ENCODE measurements at places on chromosomes 7 and 10.

DNA sequence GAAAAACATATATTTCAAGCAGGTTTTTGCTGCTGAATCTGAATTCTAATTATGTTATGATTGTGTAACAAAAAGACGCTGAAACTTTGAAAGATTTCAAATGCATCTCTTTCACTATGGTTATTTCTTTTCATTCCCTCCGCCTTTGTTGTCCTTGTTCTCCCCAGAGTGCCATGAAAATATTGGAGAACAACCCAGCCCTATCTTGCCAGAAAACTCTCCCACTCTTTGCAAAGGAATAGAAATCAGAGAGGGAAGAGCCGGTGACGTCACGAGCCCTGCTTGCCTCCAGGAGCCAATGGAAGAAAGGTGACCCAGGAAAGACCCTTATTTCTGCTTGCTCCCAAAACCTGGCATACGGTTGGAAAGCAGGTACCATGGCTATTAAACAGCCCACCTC, 3.4 kb downstream of the GFRA1 start:
- no peak for DNase-seq

- no peak for DNase-seq
These were observed 30.5 kb downstream of the HHEX start for GRCh38 chr10:92719991-92720830.

DNA sequence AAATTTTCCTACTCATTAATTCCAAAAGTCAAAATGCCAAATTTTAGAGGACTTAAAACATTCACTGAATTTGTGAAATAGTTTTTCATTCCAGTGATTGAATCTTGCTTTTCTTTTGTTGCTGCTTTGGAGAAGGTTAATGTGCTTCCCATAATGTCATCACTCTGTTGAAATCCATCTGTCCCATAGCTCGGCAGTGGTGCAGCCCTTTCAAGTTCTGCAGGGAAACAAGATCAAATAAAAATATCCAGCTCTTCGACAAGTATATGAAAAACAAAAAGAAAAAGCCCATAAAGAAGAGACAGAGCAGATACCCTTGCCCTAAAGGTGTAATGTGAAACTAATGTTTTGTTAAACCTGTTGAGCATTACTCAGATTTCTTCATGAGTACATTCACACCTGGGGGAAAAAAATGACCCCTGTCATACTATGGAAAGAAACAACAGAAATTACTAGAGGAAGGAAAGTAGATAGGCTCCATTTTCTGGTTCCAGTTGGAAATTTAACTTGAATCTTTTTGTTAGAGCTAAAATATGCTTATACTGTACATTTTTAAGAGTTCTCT, 35.1 kb downstream of the AGR3 start:
- no peak for DNase-seq

GRCh38 chr7:100016215-100016901, 962 bp downstream of the ZKSCAN1 start:
- DNase-seq: no peak

DNA sequence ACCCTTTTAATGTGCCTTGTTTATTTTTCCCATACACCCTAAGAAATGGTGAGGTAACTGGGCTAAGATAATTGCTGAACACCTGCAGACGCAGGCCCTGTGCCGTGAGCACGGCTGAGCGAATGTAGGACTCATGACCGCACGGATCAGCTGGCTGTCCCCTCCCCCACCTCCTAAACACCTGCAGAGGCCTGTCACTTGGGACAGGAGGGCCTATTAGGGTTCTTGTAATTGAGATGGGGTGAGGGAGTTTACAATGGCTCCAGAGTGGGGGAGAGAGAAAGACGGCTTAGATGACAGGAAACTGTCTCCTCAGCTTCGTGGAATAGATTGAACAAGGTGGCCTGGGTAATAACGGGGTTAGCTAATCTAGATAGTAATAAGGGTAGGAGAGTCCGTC, 291.7 kb upstream of the HABP2 start:
- no peak for DNase-seq

DNA sequence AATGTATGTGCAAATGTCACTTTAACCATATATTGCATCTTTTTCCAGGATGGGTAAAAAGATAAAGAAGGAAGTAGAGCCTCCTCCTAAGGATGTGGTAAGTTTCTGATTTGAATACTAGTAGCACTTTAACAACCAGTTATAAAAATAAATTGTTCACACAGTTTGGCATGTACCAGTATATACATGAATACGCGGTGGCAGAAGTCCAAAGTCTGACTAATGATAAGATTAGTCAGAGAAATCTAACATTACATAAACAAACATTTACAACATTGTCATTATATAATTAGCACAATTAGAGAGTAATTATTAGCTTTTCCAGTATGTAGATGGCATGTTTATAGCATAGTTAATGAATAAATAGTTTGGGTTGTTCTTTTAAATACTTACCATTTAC, 4.1 kb downstream of the ARMC3 start:
- DNase-seq: no peak

- DNase-seq: peak; percentile 60
These were observed 4.2 kb downstream of the SMARCD3 start for GRCh38 chr7:151244196-151244840.

DNA sequence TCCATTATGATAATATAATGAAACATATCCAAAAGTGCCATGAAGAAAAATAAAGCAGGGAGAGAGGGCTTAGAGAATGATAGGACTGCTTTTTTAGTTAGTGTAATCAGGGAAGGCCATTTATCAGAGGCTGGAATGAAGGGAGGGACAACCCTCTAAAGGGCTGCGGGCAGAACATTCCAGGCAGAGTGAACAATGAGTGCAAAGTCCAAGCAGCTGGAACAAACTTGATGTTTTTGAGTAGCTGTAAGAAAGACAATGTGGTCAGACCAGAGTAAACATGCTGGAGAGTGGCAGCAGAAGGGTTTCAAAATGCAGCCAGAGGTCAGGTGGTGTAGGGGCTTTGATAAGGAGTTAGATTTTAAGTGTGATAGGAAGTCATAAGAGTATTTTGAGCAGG, 65.6 kb upstream of the CCDC6 start:
- DNase-seq: no peak

GRCh38 chr10:6204341-6205191, 1.8 kb downstream of the PFKFB3 start:
- DNase-seq: peak; percentile 15

- DNase-seq: no peak
These were observed 384.1 kb upstream of the COBL start for GRCh38 chr7:51700593-51701215.
